Stimulated activated CD8-positive, alpha-beta memory T cell treated with anti-CD3 and anti-CD28 coated beads, Interleukin-15, amount 100 ng/mL, for 4 hours (primary cell): ENCODE measurements at places on chromosomes 4 and X.

DNA sequence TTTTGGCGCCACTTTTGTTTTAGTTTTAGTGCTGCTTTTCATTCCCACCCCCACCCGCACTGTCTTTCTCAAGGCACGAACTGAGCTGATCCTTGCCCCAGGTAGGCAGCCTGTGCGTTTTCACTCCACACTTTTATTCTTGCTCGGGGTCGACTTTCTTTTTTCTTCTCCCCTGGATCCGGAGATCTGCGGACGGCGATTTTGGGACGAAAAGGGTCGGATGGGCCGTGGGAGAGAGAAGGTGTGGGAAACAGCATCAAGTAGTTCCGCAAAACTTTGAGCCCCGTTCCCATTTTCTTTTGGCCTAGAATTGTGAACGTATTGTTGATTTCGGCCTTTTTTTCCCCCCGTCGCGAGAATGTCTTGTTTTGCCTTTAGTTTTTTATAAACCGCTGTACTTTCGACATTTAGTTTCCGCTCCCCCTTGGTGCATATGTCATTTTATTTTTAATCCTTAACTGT lies 531 bp downstream of the STAG2 start:
- no peak for DNase-seq

DNA sequence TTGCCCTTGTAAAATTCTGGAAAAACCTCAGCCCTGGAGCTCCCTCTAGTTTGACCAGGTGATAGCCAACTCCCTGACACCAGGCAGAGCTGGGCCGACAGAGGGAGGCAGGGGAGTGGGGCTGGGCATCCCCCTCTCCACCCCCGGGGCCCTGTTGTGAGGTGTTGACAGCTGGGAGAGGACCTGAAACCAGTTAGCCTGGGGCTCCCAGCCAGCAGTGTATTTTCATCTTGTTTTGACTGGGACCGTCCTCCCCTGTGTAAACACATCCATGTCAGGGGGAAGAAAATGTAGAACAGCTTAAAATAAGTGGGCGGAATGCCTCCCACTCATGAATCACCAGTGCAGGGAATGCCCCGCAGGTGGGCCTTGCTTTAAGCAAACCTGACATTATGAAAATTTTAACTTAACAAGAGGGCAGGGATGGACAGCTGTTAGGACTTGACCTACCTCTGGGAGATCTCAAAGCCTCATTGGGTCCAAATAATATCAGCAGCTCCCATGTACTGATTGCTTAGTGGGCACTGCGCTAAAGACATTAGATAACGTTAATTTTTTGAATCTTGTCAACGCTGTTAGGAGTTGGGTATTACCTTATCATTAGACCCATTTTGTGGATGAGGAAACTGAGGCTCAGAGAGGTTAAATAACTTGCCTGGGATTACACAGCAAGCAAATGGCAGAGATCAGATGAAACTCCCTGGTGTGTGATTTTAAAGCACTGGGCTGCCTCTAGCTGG lies 45.9 kb downstream of the TSC22D3 start:
- DNase-seq: no peak

- DNase-seq: no peak
Measured at GRCh38 chr4:188198982-188199792, 59.9 kb downstream of the TRIML1 start.

DNA sequence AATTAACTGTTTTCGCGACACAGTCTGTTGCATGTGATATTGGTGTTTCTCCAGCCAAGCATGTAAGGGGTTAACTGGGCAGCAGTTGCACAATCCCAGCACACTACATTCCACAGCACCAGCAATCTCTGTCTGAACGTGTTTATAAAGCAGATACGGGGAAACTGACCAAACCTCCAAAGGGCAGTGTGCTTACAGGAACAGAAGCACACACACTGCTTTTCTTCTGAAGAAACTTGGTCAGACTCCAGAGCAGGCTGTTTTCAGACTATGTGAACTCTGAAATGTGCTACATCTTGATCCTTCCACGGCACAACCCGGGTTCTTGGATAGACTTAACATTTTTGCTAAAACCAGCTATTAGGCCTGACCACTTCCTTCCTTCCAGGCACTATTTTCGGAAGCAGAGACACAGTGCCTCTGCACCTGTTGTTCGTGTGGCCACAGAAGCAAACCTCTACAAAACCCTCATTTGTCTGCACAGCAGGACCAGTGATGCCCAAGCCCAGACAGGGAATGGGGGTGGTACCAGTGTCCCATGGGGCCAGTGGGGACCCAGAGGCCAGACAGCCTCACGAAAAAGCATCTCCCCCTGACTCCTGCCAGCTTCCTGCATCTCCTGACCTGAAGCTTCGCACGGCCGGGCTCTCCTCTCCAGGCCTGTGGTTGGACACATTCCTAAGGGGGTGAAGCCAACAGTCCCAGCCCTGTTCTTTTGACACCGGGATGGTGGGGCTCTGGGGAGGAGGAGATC lies 90.1 kb downstream of the IRF2 start:
- DNase-seq: no peak

DNA sequence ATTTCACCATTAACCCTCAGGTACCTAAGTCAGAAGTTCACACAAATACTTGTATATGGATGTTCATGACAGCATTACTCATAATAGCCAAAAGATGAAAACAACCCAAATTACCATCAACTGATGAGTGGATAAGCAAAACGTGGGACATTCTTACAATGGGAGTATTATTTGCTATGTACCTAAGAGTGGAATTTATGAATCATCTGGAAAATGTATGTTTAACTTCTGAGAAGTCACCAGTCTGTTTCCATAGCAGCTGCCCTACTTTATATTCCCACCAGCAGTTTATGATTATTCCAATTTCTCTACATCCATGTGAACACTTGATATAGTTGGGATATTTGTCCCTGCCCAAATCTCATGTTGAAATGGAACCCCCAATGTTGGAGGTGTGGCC lies 1478.9 kb downstream of the PCDH19 start:
- no peak for DNase-seq

DNA sequence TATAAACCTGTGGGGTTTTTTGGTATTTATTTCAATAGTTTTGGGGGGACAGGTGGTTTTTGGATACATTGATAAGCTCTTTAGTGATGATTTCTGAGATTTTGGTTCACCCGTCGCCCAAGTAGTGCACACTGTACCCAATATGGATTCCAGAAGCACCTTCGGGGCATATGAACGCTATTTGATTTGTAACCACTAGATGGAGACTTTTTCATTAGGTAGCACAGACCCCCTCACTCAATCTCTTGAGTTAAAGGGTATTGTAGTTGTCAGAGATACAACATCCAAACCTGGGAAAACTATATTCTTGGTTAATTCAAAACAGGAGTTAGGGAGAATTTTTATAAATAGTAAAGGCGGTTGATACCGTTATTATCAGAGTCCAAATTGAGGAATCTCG lies 79.8 kb downstream of the SPANXN3 start:
- no peak for DNase-seq

- DNase-seq: no peak
Measured at GRCh38 chrX:84099120-84099519, 88.9 kb downstream of the RPS6KA6 start.

DNA sequence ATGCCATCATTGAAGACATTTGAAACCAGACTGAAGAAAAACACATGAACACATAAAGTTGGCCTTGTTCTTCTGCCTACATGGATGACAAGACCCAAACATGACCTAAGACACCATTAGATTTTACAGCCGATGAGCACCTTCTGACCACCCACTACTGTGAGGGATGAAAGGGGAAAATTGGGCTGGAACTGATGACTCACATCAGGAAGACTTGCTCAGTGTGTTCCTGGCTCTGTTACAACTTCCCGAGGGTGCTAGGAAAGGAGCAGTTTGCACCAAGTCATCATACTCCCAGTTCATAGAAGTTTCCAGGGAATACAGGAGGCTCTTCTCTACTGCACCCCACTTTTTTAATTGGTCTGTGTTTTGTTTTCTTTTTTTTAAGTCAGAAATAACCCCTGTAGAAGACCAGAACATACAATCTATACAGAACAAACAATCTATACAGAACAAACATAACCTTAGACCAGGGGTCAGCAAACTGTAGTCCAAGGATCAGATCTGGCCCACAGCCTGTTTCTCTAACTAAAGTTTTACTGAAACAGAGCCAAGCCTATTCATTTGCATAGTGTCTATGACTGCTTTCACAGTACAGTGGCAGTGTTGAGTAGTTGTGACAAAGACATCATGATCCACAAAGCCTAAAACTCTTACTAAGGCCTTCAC lies 25.3 kb downstream of the BTC start:
- DNase-seq: no peak

DNA sequence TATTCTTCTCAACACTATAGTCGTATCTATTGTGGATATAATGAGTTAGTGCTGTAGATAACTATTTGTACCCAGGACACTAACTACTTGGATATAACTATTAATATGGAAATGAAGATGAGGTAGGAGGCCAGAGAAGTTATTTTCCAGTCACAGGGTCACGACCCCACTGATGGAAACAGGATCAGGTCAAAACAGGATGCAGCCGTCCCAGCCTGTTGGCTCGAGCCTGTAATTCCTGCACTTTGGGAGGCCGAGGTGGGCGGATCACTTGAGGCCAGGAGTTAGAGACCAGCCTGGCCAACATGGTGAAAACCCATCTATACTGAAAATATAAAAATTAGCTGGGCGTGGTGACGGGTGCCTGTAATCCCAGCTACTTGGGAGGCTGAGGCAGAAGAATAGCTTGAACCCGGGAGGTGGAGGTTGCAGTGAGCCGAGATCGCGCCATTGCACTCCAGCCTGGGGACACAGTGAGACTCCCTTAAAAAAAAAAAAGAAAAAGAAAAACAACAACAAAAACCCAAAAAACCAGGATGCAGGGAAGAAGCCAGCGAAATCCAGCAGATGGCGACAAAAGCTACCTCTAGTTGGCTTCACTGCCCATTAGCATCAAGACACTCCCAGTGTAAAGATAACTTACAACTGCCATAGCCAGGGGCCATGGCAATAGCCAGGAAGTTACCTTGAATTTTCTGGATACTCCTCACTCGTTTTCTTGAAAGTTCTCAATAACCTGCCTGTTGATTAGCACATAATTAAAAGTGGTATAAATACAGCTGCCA lies 37.9 kb upstream of the NKAP start:
- no peak for DNase-seq

DNA sequence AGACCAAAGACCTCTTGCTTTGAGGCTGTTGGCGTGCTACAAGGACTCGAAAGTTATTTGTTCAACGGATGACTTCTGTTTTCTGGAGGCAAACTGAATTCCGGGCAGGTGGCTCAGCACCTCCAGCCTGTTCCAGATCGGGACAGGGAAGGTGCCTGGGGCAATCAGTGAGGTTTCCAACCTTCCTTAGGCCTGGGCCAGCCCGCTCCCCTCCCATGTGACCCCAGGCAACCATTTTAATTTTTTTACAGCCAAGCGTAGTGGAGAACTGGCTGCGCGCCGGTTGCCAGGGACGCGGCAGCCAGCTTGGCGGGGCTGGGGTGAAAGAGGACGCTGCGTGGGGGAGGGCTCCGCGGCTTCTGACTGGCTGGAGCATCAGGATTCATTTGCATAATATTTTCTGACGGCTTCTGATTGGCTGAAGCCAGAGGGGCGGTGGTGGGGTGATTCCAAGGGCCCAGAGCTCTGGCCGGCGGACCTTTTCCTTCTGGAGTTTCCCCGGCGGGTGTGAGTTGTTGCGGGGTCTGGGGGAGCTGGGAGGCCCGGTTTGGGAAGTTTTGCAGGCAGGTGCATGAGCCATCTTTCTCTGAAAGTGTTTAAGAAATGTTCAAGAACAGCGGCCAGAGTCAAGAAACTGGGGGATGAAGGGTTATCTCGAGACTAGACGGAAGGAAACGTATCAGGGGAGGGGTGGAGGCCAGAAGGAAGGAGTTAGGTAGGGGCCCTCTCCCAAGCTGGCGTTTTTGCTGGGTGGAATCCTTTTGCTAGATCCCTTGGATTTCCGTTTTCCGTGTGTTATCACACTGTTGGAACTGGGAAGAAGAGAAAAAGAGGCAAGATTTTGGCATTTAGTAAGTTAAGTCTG lies at the start of gene MID1IP1:
MID1IP1 (plus strand) TSS at position 479 of the 865 bp plus-strand sequence. CDS start 3,488 bp downstream, outside the sequence.
- DNase-seq: peak; percentile 36

GRCh38 chr4:105765690-105766407 lies 57.3 kb downstream of the GSTCD start:
- DNase-seq: no peak

GRCh38 chrX:51182545-51182944 lies 150.1 kb upstream of the NUDT10 start:
- DNase-seq: no peak

DNA sequence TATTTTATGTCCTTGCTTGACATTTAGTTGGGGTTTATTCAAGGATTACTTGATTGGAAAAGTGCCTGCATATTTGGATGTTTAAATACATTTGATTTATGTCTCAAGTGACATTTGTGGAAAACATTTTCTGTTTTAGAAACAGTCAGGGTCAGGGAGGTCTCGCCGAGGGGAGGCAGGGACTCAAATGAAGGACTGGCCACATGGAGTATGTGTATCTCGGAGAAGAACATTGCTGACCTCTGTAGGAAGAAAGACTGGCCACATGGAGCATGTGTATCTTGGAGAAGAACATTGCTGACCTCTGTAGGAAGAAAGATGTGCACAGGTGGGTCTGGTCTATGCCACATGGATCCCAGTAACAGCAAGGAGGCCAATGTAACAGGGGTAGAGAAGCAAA lies 233.6 kb downstream of the TRIML1 start:
- DNase-seq: no peak
